Thoracic aorta (tissue), 2 donors: ENCODE measurements at places on chromosomes 16 and 17. TPM values are rescaled to one million over a fixed set of nuclear protein-coding genes. Genes with fewer than 3 reads are reported as not detected.

DNA sequence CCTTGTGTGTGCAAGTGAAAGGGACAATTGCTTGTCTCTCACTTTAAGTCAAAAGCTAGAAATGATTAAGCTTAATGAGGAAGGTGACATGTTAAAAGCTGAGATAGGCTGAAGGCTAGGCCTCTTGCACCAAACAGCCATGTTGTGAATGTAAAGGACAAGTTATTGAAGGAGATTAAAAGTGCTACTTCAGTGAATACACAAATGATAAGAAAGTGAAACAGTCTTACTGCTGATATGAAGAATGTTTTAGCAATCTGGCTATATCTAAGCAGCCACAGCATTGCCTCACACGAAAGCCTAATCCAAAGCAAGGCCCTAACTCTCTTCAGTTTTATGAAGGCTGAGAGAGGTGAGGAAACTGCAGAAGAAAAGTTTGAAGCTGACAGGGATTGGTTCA, 71.0 kb downstream of the CDRT15 start:
- no peak for DNase-seq
- no peak overlapping the region for H3K27ac ChIP-seq
- H3K36me3 ChIP-seq = no peaks in the 10 kb centered on the region
- no peak overlapping the region for H3K4me3 ChIP-seq

Gene SLC5A11
- total RNA-seq = 17.7 TPM

Gene CIBAR2
- total RNA-seq = not detected

Gene CNTD1
- not detected for total RNA-seq
